Fibroblast of the aortic adventitia (primary cell): ENCODE measurements at places on chromosomes 5 and 9.
A peak's percentile ranks its signal among the peaks of the same experiment; 100 is the strongest.

DNA sequence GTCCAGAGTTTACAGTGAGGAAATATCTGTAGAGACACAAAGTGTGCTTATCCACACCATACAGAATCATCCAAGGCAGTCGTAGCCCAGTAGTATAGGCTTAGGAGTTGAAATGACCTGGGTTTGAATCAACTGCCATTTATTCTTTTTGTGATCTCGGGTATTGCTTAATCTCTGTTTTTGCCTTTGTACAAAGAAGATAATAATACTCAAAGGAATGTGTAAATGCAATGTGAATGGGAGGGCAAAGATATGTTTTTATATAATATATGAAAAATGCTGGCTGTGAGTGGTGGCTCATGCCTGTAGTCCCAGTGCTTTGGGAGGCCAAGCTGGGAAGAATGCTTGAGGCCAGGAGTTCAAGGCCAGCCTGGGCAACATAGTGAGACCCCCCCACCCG is 141.1 kb downstream of the SPATA31D1 start:
- peak; percentile 42 for DNase-seq

GRCh38 chr5:136020383-136021015 is 8.3 kb upstream of the TGFBI start:
- peak; percentile 95 for DNase-seq

GRCh38 chr5:11139217-11139865 is 378.3 kb upstream of the DAP start:
- DNase-seq, result no peak

DNA sequence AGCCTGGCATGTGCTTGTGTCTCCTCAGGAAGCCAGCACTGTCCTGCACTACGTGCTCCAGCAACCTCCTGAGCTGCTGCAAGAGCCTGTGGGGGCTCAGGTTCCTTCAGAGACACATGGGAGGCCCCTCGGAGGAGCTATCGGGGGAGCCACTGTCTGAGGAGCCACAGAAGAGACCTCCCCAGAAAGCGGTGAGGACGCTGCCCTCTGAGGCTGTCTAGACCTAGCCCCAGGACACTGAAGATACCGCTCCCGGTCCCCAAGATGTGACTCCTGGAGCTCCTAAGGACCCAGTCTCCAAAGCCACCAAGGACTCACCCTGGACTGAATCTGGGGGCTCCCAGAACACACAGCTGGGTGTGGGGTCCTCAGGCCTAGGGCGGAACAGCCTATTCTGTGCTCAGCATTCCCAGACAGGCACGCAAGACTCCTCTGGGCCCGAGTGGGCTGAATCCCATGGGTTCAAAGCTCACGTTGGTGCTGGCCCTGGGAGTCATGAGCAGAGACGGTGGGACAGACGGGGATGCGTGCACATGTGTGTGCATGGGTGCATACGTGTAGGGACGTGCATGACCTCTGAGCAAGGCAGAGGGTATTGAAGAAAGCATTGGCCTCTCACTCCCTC is 50.0 kb downstream of the HRH2 start:
- DNase-seq, result no peak

GRCh38 chr5:127838661-127839060 is 135.5 kb downstream of the CCDC192 start:
- DNase-seq, result no peak

- DNase-seq, result peak; percentile 76
Measured at GRCh38 chr5:98905857-98906688, 22.7 kb downstream of the CHD1 start.

GRCh38 chr9:129362287-129363000 is 184.4 kb upstream of the IER5L start:
- no peak for DNase-seq

- no peak for DNase-seq
Measured at GRCh38 chr9:121779381-121780117, 128.1 kb downstream of the DAB2IP start.

DNA sequence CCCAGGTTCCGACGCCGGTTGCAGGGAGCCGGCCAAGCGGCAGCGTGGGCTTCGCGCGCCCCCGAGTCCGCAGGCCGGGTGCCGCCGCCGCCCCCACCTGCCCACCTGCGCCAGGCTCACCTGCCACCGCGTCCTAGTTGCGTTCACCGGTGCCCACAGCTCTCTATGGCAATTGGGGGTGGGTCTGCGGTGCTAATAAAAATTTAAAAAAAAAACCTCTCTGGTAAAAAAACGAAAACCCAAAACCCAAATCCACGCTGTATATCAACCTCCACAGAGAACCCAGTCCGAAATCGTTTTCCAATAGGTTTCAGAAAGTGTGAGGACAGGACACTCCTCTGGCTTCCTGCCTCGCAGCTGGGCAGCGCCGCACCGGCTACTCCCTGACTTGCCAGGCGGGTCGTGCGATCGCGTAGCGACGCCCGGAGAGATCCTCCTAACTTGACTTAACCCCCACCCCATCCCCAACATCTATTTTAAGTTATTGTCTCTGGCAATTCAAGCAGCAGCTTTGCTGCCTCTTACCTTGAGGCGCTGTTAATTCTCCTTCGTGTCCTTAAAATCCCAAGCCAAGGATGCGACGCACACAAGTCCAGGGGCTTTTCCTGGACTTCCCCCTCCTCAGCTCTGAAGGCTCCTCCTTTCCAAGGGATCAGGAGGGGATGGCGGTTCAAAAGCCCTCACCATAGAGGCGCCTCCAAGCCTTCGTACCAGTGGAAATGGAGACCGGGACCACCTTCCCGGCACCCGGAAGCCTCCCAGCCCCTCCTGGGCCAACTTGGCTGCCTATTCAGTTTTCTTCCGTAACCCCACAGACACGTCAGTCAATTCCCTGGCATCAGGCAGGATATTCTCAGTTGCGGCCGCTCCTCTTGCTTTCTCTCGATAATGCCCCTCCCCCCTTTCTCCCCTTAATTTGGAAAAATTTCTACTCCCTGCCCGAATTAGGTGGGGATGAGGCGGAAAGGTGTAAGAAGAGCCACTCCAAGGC is 1639.4 kb upstream of the C9orf72 start:
- DNase-seq, result no peak

GRCh38 chr9:100474082-100474923 is 1.4 kb downstream of the TMEFF1 start:
- no peak for DNase-seq

GRCh38 chr9:137353223-137354152 is 51.4 kb upstream of the NRARP start:
- DNase-seq, result no peak

DNA sequence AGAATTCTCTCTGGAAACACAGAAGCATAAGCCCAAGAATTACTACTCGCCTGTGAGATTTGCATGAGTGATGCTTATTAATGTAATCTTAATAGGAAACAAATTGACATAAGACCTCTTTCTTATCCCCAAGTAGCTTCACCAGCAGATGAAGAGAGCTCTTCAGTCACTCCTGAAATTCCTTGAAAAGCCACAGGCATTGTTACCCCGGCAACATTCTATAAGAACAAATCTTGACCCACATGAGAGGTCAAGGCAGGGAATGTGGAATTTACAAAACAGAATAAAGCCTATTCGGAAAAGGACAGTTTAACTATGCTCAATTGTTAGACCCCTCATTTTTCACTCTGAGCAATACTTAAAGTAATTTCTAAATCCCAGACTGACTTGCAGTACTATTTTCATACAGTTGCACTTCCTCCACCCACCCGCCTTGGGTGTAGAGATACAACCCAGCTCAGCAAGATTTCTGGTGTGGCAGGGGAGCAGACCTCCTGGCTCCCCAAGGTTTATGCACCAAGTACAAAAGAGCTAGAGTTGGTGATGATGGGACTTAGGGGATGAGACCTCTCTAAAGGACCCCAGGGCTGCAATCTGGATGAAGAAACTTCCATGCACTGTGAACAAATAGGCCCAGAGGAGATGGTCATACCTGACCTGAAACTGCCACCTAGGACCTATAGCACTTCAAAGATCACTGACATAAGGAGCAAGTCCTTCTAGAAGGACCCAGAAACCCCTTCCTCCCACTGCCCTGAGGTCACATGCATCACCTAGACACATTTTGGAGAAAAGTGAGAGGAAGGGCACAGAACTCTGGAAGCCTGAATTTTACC is 242.1 kb downstream of the ZNF608 start:
- DNase-seq, result no peak

DNA sequence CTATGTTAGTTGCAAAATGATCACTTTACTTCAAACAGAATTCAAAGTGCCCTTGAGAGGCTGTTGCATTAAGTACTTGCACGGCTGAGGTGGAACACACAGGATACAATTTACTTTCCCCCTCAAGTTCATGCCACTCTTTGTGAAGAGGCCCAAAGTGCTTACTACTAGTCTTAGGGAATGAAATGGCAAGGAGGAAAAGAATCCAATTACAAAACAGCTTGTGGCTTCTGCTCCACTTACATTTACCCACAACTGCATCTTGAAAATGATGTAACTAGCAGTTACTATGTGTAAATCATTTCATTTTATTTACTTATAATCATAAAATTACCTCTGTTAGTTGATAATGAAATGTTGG is 14.6 kb downstream of the FOXD1 start:
- DNase-seq, result peak; percentile 38

GRCh38 chr9:109449036-109449798 is 48.9 kb downstream of the PTPN3 start:
- DNase-seq, result no peak

DNA sequence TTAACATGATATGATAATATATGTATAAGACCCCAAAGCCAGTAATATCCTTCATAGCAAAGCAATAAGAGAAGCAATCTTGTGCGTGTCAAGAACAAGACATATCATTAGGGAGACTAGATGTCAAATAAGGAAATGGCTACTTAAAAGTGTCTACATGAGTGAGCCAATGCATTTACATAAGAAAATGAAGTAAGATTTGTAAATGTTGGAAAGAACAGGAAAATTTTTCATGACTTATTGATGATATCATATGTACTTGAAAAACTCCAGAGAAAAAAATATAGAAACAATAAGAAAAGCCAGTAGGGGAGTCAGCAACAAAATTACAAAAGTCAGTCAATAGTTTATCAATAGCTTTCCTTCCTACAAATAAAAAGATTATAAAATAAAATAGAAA is 13.8 kb upstream of the MCTP1 start:
- DNase-seq, result no peak

DNA sequence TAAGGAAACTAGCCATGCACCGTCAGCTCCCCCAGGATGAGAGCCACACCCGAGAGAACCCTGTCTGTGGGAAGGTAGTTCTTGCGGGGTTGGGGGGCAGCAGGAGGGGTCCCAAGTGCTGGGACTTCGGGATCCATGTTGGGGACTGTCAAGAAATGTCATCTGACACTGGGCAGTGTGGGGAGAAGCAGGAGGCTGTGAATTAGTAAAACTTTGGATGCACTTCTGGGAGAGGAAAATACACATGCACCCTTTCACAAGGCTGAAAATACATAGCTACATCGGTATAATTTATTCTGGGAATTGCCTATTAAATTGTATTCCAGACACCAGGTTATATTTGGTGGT is 109.6 kb upstream of the RPS23 start:
- no peak for DNase-seq

GRCh38 chr9:132005899-132006298 is 73.8 kb downstream of the MED27 start:
- DNase-seq, result peak; percentile 66

DNA sequence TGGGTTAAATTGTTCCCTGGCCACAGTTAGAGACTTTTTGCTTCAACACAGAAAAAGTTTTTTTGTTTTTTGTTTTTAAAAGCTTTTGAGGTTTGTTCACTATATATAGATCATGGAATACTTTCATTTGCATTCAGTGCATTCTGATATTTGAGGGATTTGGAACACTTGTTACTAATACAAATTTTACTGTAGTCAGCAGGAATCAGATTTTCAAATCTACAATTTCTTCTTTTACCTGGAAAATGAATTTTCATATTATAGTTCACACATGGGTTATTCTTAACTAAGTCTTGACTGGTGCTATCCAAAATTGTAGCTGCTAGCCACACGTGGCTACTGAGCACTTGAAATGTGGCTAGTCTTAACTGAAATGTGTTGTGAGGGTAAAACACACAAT is 142.0 kb downstream of the RMI1 start:
- DNase-seq, result no peak

DNA sequence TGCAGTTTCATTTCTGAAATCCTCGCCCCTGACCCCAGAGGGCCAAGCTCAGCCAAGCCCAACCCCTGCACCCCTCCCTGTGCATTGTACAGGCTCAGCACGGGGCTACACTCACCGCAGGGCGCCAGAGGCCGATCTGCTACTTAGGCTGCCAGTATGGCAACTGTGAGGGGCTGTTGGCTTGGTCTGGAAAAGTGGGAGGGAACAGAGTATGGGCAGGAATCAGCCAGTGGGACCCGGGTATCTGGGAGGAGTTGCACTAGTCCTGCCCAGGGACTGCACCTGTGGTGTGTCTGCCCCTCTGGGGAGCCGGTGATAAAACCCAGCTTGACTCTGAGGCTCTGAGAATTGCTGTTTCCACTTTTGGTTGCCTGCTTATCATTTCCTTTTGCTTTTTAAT is 167.4 kb upstream of the KIF2A start:
- DNase-seq, result no peak

GRCh38 chr9:107350443-107350842 is 67.4 kb downstream of the RAD23B start:
- no peak for DNase-seq
